ENCODE measurements at places on chromosomes 4 and X. TPM values are rescaled to one million over a fixed set of nuclear protein-coding genes. Genes with fewer than 3 reads are reported as not detected.

PRR32 gene
- total RNA-seq, result 7.9 TPM

PAGE3 gene
- not detected for total RNA-seq

TKTL1 gene
- 0.19 TPM for total RNA-seq

KCND1 gene
- 0.21 TPM for total RNA-seq

TLR2 gene
- 2.8 TPM for total RNA-seq

STOX2 gene
- total RNA-seq, result 4.4 TPM

SSX2B gene
- not detected for total RNA-seq

UGT8 gene
- not detected for total RNA-seq

SCD5 gene
- 0.61 TPM for total RNA-seq

COX7B2 gene
- not detected for total RNA-seq

TMEM154 gene
- total RNA-seq, result 0.60 TPM

EGF gene
- total RNA-seq, result 37.1 TPM

THAP6 gene
- 13.1 TPM for total RNA-seq

IBSP gene
- total RNA-seq, result not detected

TREX2 gene
- total RNA-seq, result 0.42 TPM

ASB12 gene
- total RNA-seq, result 36.3 TPM

DAPP1 gene
- total RNA-seq, result 1.0 TPM

MTNR1A gene
- not detected for total RNA-seq

FRMD7 gene
- total RNA-seq, result not detected

CLDN2 gene
- not detected for total RNA-seq

GLRA3 gene
- total RNA-seq, result not detected

IRS4 gene
- not detected for total RNA-seq

IQSEC2 gene
- total RNA-seq, result 38.8 TPM

PTCHD1 gene
- 0.13 TPM for total RNA-seq

MMRN1 gene
- 1.4 TPM for total RNA-seq

FGF2 gene
- 2.0 TPM for total RNA-seq

ERVMER34-1 gene
- not detected for total RNA-seq

FGF13 gene
- 36.7 TPM for total RNA-seq

DMRTC1 gene
- total RNA-seq, result not detected

SRPX2 gene
- 5.2 TPM for total RNA-seq

C4orf51 gene
- total RNA-seq, result not detected

BMX gene
- total RNA-seq, result 1.2 TPM

SPIN2A gene
- total RNA-seq, result 0.12 TPM

GALNTL6 gene
- not detected for total RNA-seq

ARMCX2 gene
- total RNA-seq, result 7.7 TPM

ART3 gene
- 218 TPM for total RNA-seq

FOXR2 gene
- not detected for total RNA-seq

RENBP gene
- total RNA-seq, result 4.3 TPM

GRID2 gene
- total RNA-seq, result not detected

TCEAL2 gene
- total RNA-seq, result not detected

ZNF182 gene
- total RNA-seq, result 1.2 TPM

TACR3 gene
- 0.11 TPM for total RNA-seq

NDP gene
- total RNA-seq, result not detected

DDIT4L gene
- total RNA-seq, result 286 TPM

IGFBP7 gene
- 99.7 TPM for total RNA-seq

TLR1 gene
- total RNA-seq, result 2.1 TPM

MCF2 gene
- not detected for total RNA-seq

CT45A9 gene
- not detected for total RNA-seq

RBMX gene
- 131 TPM for total RNA-seq

CNKSR2 gene
- total RNA-seq, result 0.11 TPM

LPAR4 gene
- total RNA-seq, result not detected

BMP3 gene
- total RNA-seq, result not detected

XAGE2 gene
- not detected for total RNA-seq

CENPVL1 gene
- not detected for total RNA-seq

ANAPC10 gene
- 17.6 TPM for total RNA-seq
